Stimulated activated CD4-positive, alpha-beta T cell treated with anti-CD3 and anti-CD28 coated beads, Interleukin-4, amount 100 ng/mL, for 48 hours (primary cell): ENCODE measurements at places on chromosomes 5 and 9.

DNA sequence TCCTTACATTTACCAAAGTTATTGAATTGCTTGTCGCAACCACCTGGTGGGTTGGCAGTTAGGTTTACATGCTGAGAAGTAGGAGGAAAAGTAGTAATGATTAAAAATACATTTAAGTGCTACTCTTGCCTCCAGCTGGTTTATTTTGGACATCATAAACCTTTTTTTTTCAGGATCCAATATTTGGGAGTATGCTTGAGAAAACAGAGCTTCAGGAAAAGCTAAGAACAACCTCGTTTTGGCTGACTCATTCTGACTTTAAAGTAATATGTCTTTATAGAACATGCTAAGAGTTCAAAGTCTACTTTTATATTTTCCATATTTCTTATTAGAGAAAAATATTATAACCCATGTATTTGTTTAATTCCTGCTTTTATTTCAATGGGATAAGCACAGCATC lies 41.7 kb upstream of the BNC2 start:
- DNase-seq: no peak

DNA sequence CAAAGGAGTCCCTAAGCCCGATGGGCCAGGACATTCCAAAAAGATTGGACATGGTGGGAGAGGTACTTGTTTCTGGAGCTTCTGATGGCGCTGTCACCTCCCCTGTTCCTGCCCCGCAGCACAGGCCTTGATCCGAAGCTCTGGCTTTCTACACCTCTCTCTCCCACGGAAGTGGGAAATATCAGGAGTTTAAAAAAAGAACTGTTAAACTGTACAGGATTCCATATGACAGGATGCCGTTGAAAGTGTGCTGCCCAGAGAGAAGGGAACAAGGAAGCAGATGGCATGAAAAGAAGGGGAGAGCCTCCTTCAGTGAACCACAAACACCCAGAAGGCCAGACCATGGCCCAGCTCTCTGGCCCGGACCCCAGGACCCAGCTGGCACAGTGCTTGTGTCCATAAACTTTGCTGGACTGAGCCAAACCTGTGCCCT lies 26.8 kb upstream of the SLC2A8 start:
- no peak for DNase-seq

DNA sequence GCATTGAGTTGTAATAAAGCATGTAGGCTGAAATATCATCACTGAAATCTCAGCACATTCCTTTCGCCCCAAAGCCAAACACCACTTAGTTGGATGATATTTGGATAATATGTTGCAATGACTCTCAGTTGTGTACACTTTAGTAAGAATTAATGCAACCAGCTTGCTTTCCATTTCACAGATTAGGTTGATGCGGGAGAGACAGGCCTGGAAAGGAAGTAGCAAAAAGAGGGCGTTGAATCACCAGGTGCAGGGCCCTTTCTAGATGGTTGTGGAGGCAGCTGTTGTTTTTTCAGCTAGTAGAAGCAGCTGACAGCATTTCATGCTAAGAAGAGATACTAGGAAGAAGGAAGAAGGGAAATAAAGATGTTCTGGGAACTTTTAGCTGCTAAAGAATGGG lies 30.9 kb downstream of the DMRT3 start:
- no peak for DNase-seq

DNA sequence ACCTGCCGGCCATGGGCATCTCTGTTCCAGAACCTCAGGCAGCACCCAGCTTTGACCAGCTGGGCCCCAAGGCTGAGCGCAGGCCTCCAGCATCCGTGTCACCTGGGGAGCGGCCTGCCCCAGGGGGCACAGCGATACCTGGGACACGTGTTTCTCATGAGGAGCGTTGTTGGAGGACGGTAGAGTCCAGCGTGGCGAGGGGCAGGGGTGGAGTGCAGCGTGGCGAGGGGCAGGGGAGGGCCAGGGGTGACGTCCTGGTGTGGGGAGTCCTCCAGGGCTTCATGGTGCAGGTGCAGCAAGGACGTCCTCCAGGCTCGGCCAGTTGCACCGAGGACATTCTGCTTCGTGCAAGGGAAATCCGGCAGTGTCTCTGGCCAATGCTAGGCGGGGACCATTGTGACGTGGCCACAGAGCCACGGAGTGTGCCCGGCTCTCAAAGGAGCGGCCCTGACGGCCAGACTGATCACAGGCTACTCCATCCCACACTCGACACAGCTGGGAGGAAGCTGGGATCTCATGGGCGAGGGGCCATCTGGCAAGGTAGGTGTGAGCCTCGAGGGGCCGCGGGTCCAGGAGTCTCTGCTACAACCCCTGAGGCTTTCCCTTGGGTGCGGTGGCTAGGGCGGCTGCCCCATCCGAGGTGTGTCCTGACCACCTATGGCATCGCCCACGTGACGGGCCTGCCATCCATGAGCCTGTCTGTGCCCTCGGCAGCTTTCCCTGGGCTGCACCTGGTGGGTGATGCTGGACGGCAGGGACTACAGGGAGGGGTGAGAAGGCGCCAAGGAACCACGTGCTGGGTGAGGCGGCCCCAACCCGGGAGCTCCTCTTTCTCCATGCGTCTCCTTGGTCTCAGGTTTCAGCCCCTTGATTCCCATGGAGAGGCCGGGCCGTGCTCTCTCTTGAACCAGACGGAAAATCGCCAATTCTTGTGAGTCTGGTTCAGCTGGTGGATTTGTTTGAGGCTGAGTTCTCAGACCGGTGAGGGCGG lies 33.8 kb downstream of the SLC9A3 start:
- DNase-seq: no peak

DNA sequence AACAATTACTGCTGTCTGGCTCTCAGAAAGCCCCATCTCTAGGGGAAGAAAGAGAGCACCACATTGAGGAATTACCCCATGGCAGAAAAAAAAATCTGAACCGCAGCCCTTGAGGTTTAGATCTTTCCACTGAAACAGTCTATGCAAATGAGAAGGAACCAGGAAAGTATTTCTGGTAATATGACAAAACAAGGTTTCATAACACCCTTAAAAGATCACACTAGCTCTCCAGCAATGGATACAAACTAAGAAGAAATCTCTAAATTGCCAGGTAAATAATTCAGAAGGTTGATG lies 427.1 kb downstream of the PRELID2 start:
- DNase-seq: no peak

DNA sequence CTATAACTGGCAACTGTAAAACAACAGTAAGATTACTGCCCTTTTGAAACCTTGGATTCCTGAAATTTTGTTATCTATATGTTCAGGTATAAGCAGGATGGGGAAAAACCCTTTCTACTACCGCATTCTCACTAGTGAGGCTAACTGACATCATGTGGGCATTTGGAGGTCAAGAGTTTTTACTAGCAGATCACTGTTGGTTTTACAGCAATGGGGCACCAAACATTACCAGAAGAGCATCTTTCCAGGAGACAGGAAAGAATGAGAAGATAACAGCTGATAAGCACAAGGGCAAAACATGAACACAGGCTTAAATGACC lies 20.9 kb upstream of the TTC33 start:
- DNase-seq: no peak

DNA sequence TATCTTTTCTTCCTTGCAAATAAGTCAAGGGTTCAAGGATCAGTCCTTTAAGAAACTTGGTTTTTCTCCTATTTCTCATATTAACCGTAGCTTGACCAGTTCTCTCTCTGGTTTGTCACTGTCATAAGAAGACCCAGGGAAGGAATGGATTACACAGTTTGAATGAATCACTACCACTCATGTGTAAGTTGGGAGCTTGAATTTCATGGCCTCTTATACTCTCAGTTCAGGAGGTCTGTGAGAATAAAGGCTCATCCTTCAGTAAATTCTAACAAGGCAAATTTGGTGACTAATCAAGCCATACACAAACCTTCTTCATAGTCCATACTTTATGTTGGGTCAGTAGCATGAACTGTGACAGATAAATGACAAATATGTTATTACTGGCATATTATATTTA lies 323.1 kb upstream of the ACTBL2 start:
- DNase-seq: no peak

GRCh38 chr5:84673785-84674184 lies 289.1 kb upstream of the EDIL3 start:
- DNase-seq: no peak

DNA sequence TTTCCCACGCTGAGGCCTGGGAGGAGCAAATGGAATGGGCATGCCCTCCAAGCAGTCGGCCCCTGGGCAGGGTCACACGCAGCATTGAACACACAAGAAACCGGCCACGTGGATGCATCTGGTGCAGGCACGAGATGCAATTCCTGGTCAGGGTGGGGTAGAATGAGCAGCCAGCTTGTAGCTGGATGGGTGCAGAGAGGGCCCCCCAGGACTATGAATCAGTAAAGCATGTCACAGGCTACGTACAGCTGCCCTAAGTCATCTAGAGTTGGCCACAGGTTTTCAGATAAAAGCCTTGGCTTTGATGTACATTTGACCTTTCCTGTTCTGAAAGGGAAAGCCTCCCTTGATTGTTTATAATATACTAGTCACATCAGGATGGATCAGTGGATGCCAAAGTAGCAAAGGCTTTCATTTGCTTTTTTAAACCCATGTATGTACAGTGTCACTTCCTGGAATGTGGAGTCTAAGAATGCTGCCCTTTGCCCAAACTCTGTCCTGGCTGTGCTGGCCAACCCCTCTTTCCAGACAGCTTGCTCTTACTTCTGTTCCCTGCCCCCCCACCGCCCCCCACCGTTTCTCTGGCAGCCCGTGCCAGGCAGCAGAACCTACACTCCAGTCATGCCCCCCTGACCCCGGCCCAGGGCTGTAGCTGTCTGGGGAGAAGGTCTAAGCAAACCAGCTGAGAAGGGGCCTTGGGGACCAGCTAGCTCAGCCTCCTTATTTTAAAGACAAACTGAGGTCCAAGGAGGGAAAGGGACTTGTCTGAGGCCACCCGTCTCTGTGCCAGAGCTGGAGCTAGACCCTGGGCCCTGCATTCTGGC lies 169.2 kb downstream of the HSPA4 start:
- no peak for DNase-seq

GRCh38 chr5:20105915-20106314 lies 117.9 kb upstream of the CDH18 start:
- no peak for DNase-seq

GRCh38 chr5:16456103-16456832 lies 9.3 kb downstream of the ZNF622 start:
- no peak for DNase-seq

GRCh38 chr9:132978451-132979131 lies at the start of gene GFI1B:
Gene GFI1B (plus strand): TSS chr9:132978694. CDS start chr9:132986679, 7,985 bp downstream.
- no peak for DNase-seq

- no peak for DNase-seq
Measured at GRCh38 chr5:63613442-63613841, 348.8 kb downstream of the HTR1A start.

DNA sequence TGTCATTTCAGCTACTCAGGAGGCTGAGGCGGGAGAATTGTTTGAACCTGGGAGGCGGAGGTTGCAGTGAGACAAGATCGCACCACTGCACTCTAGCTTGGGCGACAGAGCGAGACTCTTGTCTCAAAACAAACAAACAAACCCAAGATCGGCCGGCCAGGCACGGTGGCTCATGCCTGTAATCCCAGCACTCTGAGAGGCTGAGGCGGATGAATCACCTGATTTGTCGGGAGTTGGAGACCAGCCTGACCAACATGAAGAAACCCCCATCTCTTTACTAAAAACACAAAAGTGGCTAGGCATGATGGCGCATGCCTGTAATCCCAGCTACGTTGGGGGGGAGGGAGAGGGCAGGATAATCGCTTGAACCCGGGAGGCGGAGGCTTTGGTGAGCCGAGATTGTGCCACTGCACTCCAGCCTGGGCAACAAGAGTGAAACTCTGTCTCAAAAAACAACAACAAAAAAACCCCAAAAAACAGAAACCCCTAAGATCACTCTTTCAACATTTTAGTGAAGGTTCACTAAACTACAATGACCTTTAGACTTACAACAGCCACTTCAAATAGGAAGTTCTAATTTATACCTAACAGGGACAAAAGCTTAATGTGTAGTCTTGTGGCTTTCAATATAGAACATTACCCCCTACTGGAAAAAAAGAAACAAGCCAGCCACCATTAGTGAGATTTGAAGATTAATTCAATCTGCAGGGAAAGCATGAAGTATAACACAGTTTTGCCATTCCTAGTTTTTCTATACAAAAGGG lies 7.0 kb downstream of the HSPA9 start:
- DNase-seq: no peak

DNA sequence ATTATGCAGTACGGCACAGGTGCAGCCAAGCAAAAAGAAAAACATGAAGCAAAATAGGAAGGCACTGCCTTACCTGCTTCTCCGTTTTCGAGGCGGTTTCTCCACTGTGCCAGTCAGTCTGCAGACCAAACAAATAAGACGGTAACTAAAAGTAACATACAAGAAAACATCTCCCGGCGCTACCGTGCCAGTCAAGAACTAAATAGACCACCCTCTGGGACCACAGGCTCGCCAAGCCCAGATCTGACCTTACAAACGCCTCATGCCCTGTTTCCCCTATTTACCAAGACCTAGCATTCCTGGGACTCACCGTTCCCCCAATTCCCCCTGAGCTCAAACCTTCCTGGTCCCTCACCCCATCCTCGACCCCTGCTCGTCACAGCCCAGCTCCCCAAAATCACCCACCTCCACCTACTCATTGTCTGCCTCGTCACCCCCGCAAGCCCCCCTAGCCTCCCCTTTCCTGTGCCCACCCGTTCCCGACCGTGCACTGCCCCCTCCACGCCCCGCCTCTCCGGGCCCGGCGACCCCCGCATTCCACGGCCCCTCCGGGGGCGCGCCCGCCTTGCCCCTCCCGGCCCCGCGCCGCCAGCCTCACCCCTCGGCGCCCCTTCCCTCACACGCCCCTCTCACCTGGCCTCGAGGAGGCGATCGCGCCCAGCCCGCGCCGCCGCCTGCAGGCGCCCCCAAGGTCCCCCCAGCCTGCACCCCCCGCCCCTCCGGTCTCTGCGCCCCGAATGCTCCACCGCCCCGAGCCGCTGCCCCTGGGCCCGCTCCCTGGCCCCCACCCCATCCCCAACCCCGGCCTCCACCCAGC lies 560 bp downstream of the SCAI start:
- DNase-seq: no peak

GRCh38 chr5:142281008-142281367 lies 43.8 kb downstream of the SPRY4 start:
- no peak for DNase-seq

DNA sequence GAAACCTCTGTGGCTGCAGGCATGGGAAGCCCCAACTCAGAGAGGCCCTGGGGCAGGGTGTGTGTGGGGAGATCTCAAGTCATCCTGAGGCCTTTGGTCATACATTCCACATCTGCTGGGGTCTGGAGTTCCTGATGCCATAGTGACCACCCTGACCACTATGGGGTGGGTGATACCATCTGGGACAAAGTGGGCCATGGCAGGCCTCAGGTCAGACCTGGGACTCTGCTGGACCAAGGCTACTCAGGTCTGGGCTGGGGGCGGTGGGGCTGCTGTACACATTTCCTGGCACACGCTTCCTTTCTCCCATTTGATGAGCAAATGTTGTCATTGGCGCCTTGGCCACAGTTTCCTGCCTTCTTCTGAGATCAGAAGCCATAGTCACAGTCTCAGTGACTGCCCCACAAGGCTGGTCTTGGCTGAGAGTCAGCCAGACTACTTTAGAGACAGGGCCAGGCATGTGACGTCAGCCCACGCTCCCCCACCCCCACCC lies 15.1 kb upstream of the ACSL6 start:
- DNase-seq: peak; percentile 36
